ENCODE measurements at places on chromosomes 2 and 18.

DNA sequence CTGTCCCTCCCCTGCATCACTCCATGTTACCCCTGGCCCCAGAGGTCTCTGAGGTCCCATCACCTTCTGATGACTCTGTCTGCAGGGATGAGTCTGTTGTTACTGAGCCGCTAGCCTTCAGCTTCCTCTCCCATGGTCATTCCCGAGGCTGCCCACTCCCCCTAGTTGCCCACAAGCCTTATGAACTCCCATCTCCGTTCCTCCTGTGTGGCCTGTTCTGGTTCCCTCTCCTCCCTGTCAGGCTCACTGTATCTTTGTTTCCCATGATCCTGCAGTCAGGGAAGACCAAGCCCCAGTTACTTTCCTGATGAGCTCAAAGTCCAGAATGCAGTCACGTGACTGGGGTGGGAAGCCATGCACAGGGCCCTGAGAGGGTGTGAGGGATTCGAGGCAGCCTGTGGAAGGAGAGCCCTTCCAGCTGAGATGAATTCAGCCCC is 39.5 kb downstream of the INPP4A start:
- DNase-seq, result no peak

DNA sequence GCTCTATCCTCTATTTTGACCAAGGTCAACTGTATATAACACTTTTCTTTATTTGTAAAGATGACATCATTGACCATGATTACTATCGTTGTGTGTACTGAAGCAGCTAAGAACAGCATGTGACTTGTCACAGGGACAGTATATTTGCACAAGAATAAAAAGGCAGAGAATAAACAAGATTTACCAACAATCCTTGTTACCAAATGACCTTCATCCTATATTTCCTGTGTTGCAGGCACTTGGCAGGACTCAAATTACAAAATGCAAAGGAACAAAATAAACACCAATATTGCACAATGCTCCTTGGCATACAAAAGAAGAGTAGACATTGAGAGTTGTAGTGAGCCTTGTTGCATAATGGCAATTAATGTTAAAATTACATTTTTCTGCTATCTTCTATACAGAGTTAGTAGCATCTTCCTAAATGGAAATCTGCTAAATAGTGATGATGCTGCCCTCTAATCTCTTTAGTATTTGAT is 61.8 kb downstream of the RFTN2 start:
- DNase-seq, result no peak

DNA sequence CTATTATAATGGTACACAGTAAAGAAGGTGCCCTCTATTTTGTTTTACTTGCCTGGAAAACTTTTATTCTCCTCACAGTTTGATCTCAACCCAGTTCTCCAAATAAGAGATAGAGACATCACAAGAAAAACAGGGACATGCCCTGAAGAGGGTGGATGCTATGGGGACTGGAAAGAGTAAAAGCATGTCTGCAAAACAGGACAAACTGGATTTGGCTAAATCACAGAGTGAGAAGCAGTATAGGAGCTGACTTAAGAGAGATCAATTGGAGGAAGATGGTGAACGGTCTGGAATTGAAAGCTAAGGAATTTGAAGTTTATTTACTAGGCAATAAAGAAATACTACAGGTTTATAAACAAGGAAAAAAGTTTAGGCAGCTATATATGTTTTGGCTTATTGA is 33.0 kb downstream of the SP140L start:
- no peak for DNase-seq

- no peak for DNase-seq
These were observed 49.3 kb downstream of the TMX3 start for GRCh38 chr18:68665628-68666027.

GRCh38 chr2:238569507-238570195 is 142.9 kb downstream of the ASB1 start:
- no peak for DNase-seq

DNA sequence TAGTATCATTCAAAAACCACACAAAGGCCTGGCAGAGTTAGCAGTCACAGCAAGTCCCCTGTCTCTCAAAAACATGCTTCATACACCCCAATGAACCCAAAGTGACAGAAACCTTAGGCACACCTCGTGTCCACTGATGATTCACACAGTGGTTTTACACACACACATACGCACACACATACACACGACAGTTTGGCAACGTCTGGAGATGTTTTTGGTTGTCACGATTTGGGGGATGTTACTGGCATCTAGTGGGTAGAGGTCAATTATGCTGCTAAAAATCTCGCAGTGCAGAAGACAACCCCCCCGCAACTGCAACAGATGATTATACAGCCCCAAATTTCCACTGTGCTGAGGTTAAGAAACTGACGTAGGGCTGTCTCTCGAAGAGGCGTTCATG is 72.9 kb upstream of the PARD3B start:
- DNase-seq, result no peak

DNA sequence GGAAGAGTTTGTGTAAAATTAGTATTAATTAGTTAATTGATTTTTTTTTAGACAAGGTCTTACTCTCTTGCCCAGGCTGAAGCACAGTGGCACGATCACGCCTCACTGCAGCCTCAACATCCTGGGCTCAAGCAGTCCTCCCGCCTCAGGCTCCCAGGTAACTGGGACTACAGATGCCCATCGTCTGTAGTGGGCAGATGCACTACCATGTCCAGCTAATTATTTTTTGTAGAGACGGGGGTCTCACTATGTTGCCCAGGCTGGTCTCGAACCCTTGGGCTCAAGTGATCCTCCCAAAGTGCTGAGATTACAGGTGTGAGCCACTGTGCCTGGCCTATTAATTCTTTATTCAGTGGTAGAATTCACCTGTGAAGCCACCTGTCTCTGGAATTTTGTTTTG is 41.1 kb downstream of the UBE2F start:
- DNase-seq, result no peak

DNA sequence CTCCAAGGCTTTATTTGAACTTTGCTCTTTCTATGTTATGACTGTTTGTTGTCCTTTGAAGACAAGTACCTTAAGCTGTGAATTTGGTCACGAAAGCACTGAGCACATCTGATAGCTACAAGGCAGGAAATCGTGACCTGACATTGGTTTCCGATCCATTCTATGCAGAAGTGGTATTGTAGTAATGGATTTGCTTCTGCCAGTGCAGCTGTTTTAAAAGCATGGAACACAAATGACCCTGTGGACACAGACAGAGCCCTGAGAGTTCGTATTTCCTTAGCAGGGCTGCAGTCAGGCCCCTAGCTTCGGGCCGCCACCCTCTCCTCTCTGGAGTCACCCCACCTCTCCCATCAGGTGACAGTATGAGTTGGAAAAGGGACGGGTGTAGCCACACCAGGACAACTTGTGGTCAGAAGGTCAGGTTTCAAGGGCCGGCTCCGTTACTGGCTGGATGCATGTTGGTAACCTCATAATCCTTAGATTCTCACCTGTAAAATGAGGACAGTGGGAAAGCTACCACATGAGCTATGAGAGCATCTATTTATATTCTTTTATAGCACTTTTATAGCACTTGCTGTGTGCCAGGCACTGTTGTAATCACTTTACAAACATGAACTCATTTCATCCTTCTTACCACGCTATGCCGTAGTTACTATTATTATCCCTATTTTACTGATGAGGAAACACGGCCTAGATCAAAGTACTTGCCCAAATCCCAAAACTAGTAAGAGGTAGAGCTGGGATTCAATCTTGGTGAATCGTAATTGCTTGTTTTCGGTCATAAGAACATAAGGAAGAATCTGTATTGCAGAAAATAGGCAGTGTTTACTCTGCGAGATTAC is 70.2 kb downstream of the SPATS2L start:
- DNase-seq, result no peak

DNA sequence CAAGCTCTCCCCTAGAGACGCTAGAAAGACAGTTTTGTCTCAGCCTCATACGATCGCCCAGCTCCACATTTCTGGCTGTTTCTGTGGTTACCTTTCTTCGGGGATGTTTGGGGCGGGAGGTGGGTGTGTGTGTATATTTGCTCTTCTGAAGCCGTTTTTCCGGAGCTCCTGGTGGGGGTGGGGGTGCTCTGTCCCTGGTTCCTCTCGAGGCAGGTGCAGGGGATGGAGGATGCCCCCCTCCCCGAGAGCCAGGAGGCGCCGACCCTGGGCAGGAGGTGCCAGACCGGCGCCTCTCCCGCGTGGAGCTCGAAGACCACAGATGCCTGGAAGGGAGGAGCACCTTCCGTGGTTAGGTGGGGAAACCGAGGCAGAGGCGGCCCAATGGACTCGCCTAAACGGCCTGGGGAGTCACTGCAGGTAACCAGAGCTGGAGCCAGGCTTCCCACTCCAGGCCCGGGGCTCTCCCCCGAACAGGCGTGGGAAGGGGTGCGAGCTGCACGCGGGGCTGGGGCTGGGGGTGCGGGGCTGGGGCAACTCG is 694 bp upstream of the HPCAL1 start:
- DNase-seq, result no peak

- no peak for DNase-seq
These were observed 37.7 kb downstream of the TGFA start for GRCh38 chr2:70515938-70516337.

DNA sequence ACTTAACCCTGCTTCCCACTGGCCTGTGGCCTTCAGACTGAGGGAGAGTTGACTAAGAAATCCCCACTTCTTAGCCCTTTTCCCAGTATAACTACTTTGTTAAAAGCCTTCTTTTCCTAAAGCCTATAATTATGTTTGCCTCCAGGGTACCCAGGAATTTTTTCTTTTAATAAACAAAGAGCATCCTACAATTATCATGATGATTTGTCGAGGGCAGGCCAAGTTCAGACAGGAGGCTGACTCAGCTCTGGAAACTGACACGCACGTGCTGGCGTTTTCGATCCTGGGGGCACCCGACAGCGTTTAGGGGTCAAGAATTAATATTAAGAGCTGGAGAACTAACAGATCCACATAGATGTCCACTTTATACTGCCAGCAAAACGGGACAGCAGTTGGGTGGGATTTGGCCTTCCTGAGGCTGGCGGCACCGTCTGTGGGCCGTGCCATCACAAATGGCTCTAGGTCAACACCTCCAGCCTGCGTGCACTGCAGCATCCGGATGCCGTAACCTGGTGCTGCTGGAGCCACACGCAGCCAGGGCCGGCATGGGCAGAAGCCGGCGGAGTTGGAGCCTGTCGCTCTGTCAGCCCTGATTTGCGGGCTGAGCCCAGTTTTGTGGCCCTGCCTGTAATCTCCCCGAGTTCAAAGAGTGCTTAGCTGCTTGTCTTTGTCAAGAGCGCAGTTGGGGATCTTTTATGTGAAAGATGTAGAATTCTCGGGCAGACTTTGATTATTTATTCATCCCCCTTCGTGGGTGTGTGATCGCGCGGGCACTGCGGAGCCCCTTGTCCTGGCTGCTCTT is 191.0 kb downstream of the GLI2 start:
- DNase-seq, result no peak

- no peak for DNase-seq
These were observed 130.4 kb upstream of the MYO3B start for GRCh38 chr2:170047331-170048065.

DNA sequence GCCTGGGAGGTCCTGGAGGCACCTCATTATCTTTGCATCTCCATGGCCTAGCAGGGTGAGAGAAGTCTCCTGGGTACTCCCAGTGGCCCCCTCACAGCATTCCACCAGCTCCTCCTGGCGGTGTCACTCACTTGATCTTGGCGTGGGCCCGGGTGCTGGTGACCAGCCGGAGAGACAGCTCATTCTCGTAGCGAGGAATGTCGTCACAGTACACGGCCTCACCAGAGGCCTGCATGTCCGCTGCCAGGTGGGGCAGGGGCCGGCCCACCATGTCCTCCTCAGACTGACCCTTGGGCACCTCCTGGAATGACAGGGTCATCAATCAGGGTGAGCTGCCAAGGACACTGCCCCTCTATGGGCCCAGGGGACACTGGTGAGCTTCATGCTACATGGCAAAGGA is 42.4 kb downstream of the XDH start:
- no peak for DNase-seq
